ENCODE measurements at places on chromosomes 5 and 9.

DNA sequence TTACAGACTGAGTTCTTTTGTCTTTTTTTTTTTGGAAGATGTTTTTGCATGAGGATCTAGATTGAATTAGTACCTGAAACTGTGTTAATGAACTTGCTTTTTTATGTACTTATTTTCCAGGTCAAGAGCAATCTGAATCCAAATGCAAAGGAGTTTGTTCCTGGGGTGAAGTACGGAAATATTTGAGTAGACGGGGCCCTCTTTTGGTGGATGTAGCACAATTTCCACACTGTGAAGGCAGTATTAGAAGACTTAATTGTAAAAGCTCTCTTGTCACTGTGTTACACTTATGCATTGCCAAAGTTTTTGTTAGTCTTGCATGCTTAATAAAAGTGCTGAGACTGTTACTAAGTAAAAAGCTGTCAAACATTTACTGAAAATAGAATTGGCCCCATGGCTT lies 14.5 kb downstream of the SLC23A1 start:
- DNase-seq = no peak

GRCh38 chr9:2907411-2907810 lies 63.5 kb upstream of the PUM3 start:
- DNase-seq = no peak

GRCh38 chr5:100502684-100503083 lies 32.5 kb upstream of the FAM174A start:
- DNase-seq = no peak

GRCh38 chr9:99415606-99416005 lies 193.5 kb downstream of the SEC61B start:
- DNase-seq = no peak

- no peak for DNase-seq
Measured at GRCh38 chr9:137367506-137368430, 55.2 kb downstream of the EXD3 start.

GRCh38 chr9:91077624-91078368 lies 276.2 kb downstream of the SYK start:
- DNase-seq = no peak

DNA sequence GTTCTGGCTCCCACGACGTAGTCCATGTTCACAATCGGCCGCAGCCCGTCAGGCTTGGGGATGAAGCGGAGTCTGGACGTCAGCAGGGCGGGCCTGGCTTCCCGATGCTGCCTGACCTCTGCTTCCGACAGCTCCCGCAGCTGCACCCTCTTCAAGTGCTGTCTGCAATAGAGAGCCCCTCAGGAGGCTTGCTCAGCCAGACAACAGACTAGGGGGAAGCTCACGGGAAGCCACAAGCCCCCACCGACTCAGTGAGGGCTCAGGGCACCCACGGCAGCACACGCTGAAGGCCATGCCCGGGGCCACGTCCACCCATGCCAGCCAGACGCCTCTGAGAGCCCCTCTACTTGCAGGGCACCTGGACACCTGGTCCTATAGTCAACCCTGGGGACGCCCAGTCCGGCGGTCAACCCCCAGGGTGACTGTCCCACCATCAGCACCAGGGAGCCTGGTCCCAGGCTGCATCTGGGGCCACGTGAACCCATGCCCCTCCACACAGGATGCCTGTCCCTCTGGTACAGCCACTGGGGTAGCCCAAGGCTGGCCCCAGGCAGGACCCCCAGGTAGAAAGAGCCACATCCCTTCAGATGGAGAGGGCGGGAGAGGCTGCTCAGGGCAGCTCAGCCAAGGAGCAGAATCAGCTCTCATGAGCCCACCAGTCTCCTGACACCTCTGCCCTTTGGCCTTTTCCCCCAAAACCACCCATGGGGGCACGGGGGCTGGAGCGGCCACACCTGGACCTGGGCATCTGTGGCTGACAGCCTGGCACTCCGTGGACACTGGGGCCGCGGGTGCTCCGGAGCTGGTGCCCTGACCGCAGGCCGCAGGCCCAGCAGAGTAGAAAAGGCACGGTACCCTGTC lies 14.5 kb downstream of the TERT start:
- no peak for DNase-seq

DNA sequence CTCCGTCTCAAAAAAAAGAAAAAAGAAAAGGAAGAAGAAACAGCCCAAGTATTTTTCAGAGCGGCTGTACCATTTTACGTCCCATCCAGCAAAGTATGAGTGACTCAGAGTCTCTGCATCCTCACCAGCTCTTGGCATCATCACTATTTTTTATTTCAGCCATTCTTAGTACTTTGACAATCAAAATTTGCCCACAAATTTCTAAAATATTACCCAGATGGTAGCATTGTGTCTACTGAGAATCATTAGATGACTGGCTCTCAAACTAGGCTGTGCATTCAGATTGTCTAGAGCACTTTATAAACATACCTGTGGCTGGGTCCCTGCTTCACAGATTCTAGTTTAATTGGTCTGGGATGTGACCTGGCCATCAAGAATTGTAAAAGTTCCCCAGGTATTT lies 21.6 kb upstream of the MELK start:
- no peak for DNase-seq

GRCh38 chr9:120899490-120900068 lies 22.6 kb upstream of the PHF19 start:
- no peak for DNase-seq

DNA sequence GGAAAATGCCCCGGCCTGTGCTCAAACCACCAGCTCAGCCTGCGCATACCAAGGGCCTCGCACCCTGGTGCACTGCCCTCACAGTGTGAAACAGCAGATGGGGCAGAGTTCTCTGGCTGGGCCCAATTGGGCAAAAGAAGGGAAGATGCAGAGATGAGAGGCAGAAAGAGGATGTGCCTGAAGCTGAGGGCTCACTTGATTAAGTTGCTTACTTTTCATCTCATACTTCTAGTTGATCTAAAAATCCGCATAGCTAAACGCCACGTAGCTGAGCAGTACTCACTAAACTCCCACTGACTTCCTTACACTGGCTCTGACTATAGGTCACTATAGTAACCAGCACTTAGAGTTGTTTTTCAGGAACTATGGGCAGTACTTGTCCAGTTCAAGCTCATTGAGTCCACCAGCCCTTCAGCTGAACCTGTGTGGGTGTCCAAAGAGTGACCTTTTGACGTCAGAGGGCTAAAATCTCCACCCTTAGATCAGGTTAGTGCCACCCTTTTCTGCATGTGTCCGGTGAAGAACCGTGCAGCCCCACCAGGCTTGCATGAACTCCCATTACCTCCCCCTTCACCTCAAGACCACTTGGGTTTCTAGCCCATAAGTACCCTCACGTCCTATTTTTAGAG lies 215.2 kb downstream of the AUH start:
- no peak for DNase-seq

- DNase-seq = no peak
Measured at GRCh38 chr5:61274511-61274911, 57.5 kb upstream of the ZSWIM6 start.

GRCh38 chr9:24218656-24219055 lies 327.0 kb downstream of the IZUMO3 start:
- no peak for DNase-seq

DNA sequence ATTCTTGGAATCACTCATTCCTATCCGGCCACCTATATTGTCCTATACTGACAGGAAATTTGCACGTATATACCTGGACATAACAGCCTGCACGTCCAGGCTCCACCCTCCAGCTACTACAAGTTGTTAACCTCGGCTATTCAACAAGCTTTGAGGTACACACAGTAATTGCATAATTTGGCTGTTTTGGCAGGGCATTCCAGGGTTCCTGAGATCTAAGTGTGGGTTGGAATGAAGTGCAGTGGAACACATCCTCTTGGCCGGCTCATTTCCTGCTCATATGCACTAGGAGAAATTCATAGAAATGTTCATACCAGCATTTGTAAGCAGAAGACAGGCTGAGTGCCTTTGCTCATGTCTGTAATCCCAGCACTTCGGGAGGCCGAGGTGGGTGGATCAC lies 222.3 kb downstream of the FBXL7 start:
- no peak for DNase-seq

GRCh38 chr5:124665625-124666024 lies 80.8 kb downstream of the ZNF608 start:
- no peak for DNase-seq

GRCh38 chr9:133499892-133500270 lies 21.0 kb upstream of the SLC2A6 start:
- DNase-seq = no peak
